ENCODE measurements at places on chromosomes 1 and 21.

GRCh38 chr1:15402809-15403450, 6.8 kb upstream of the EFHD2 start:
- no peak for DNase-seq

DNA sequence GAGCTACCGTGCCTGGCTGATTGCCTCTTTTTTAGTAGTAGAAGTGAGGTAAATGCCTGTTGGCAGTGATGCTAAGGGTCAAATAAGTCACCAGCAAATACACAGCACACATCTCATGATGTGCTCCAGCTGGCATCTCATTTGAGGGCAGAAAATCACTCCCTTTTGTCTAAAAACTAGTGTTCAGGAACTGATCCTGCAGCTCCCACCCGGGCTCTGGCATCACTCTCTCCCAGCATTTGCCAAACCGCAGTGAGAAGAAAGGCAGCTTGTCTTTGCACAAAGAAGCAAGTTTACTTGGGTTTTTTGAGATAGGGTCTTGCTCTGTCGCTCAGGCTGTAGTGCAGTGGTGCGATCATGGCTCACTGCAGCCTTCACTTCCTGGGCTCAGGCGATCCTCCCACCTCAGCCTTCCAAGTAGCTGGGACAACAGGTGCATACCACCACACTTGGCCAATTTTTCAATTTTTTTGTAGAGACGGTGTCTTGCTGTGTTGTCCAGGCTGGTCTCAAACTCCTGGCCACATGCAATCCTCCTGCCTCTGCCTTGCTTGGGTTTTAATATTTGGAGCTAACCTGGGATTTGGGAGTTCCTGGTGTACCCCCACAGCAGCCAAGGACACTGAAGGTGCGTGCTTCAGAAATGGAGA, 4.1 kb downstream of the RBP7 start:
- no peak for DNase-seq

GRCh38 chr1:168271636-168272035, 9.0 kb upstream of the TBX19 start:
- no peak for DNase-seq

DNA sequence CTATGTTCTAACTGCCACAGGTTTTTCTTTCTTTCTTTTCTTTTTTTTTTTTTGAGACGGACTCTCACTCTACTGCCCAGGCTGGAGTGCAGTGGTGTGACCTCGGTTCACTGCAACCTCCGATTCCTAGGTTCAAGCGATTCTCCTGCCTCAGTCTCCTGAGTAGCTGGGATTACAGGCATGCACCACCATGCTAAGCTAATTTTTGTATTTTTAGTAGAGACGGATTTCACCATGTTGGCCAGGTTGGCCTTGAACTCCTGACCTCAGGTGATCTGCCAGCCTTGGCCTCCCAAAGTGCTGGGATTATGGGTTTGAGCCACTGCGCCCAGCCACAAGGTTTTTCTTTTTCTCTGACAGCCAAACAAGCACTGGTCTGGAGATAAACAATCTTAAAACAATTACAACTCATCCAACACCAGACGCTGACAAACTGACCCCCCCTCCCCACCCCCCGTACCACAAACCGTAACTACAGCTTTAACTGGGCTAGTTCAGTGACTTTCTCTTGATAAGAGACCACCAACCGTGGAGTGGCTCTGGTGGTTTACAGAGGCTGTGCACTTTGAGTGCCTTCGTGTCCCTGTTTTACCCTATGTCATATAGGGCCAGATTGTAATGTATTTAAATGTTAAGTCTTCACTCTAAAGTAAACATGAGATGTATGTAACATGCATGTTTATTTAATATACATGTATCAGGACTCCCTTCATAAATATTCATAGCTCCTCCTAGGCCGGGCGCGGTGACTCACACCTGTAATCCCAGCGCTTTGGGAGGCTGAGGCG, 19.5 kb upstream of the PUM1 start:
- no peak for DNase-seq

DNA sequence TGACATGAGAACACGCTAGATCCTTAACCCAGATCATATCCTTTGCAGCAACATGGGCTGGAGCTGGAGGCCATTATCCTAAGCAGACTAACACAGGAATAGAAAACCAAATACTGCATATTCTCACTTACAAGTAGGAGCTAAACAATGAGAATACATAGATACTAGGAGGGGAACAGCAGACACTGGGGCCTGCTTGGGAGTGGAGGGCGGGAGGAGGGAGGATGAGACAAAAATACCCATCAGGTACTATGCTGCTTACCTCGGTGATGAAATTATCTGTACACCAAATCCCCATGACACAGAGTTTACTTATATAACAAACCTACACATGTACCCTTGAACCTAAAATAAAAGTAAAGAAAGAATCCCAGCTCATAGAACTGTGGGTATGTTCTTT, 1.2 kb upstream of the MOB3C start:
- no peak for DNase-seq

DNA sequence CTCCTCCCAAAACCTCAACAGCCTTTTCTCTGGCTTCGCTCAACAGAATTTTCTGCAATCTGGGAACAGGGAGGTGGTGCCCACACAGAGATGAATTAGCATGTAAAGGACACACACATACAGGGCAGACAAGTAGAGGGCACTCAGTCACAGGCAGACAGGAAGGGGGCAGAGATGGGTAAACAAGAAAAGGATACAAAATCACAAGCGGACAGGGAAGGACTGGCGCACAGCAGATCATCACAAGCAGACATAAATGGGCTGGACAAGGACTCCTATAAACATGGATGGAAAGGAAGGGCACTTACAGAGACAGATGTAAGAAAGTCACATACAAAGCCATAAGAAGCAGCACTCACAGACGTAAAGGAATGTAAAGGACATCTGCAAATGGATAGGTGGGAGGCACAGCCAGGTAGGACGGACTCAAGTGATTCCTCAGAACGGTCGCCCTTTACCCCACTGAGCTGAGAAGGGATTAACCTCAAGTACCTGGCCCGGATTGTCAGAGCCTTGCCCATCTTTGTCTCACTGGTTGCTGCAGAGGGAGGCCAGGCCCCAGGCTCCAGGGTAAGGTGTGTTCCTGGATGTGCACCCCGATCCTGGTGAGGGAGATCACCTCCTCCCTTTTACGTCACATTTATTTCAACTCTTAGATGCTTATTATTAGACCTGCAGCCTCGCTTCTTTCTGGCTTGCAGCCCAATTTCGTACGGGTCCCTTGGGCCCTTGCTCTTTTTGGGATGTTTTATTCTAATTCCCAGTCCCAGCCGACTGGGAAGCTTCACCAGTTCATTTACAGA, 836 bp upstream of the PRCC start:
- no peak for DNase-seq

GRCh38 chr1:170020859-170021258, 53.6 kb downstream of the KIFAP3 start:
- DNase-seq: no peak

GRCh38 chr1:34973326-34973725, 11.8 kb downstream of the TMEM35B start:
- no peak for DNase-seq

- no peak for DNase-seq
Observed at GRCh38 chr1:31580513-31580870, 4.2 kb downstream of the TINAGL1 start.

GRCh38 chr1:43373066-43373940, 5.5 kb upstream of the ELOVL1 start:
- DNase-seq: no peak

GRCh38 chr1:176795929-176796328, 333.0 kb downstream of the PAPPA2 start:
- no peak for DNase-seq

GRCh38 chr1:171397851-171398469, 84.0 kb downstream of the FMO4 start:
- DNase-seq: no peak

GRCh38 chr1:9649769-9650168, 1.8 kb upstream of the PIK3CD start:
- no peak for DNase-seq

DNA sequence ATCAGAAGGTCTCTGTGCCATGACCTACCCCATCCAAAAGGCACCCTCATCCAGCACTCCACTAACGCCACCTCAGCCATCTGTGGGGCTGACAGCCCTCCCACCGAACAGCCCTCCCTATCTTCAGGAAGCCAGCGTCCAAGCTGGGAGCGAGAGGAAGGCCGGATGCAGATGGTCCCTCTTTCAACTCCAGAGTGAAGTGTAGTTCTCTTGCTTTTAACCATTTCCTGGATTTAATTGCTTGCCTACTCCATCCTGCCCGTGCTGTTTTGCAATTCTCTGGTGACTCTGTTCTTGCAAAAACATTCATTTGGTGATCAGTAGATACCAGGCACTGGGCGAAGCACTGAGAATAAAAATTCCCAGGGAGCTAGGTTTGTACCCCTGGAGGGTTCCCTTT, 8.2 kb upstream of the DYRK1A start:
- no peak for DNase-seq

DNA sequence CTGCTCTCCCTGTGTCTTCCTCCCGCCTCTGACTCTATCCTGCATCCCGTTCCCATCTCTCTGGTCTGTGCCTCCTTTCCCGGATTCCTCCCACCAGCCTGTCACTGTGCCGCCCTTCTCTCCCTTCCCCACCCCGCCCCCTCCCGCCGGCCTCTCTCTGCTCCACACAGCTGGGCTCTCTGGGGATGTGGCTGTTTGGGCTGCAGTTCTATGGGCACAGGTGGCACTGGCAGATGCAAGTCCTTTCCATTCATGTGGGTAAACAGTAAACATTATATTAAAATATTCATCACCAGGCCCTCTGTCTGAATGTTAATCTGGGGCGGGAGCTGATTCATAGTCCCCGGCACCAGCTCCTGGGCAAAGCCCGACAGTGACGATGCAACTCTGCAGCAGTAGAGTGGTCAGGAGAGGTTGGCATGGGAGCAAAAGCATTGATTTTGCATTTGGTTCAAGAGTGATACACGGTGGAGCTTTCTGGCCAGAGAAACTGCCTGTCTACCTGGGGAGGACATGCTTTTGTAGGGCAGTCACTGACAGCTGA, 249.3 kb downstream of the TNR start:
- no peak for DNase-seq

- no peak for DNase-seq
Observed at GRCh38 chr1:177891809-177892208, 78.0 kb downstream of the SEC16B start.

DNA sequence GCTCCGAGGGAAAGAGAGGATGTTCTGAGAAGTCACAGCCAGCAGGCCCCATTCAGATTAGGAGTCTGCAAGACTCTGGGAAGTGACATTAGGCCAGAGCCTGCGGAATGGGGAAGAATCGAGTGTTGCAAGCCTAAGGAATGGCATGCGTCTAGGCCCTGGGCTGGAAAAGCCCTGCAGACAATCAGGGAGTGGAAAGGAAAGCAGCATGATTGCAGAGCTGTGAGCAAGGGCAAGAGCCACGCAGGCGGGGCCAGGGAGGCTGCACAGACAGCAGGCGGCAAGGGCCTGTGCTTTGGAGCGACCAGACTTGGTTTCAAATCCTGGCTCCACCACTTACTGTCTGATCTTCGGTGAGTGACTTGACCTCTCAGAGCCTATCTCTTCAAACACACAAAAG, 118.2 kb downstream of the RRAGC start:
- no peak for DNase-seq

DNA sequence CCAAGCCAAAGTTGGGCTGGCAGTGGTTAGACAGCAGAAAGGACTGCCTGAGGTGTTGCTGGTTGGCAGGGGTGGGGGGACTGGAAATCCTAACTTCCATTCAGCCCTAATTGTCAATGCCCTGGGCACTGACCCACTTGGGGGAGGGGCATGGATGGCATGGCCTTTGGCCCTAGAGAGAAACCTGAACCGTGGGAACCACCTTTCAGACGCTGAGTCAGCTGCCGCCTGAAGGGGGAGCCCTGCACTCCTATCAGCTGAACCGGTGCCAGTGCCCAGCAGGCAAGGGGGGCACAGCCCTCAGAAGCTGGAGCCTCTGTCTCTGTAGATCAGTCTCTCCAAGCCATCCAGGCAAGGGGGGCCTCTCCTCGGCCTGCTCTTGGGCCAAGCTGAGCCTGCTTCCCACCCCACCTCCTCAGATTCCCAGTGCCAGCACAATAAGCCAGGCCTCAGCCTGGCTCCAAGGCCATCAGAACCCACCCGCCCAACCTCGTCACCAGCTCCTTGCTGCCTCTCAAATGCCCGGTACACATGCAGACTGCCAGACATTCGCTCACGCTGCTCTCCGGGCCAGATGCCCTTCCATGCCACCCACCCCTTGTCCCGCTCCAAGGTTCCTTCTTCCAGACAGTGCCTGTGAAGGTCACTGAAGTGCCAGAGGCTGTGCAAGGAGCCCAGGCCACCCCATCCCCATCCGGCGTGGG, 11.6 kb downstream of the TINAGL1 start:
- DNase-seq: no peak

DNA sequence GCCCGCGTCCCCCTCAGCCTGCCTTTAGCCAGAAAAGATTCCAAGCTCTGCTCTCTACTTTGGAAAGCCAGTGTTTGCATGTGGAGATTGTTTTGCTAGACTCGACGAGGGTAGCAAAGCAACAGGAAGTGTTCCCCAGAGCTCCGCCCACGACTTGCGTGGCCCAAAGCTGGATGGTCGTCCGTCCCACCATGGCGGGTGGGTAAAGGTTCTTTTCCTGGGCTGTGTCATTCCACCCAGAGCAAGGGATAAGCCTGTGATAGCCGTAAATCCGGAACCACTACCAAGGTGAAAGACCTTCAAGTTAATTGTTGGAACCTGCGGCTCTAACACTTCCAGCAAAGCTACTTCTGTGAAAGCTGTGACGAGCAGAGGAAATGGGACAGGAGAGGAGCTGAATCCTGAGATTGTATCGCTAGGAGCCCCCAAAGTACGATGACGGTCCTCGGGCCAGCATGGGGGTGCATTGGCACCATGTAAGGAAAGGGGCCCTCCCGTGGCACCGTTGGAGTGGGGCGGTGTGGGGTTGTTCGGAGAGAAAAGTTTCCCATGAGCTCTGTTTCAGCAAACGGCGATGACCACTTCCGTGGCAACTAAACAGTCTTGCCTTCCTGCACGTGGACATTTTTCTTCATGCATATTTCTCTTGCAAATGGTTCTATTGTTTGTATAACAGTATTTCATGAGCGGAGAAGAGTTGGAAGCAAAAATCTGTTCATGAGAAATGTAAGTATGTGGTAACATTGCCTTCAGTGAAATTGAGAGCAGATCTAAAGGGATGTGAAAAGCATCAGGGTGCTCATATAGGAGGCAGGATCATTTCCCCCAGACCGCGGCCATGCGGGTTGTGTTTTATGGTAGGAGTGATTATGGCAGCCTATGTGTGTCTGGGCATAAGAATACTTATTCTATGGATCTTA, 8.4 kb downstream of the MX2 start:
- DNase-seq: no peak

DNA sequence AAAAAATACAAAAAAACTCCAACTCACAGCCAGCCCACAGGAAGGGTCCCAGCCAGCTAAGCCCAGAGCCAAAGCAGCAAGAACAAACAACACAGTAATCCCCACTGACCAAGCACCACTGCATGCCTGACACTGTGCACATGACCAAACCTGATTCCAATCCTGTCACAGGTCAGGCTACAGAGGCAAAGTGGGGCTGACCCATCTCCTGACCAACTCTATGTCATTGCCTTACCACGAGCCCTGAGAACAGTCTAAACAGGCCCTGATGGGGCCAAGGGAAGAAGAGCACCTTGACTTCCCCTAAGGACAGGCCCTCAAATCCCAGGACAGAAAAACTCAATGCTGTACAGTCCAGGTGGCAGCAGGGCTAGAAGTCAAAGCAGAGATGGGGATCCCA, 2.4 kb downstream of the LSS start:
- DNase-seq: no peak
